Stimulated activated CD4-positive, alpha-beta T cell treated with anti-CD3 and anti-CD28 coated beads, Interleukin-1b, Interleukin-23, amount 100 ng/mL, for 48 hours (primary cell): ENCODE measurements at places on chromosomes 2 and 18.

- no peak for DNase-seq
Measured at GRCh38 chr2:3450385-3451010, 68.8 kb downstream of the ADI1 start.

- no peak for DNase-seq
Measured at GRCh38 chr2:102099536-102100298, 42.8 kb upstream of the IL1R1 start.

DNA sequence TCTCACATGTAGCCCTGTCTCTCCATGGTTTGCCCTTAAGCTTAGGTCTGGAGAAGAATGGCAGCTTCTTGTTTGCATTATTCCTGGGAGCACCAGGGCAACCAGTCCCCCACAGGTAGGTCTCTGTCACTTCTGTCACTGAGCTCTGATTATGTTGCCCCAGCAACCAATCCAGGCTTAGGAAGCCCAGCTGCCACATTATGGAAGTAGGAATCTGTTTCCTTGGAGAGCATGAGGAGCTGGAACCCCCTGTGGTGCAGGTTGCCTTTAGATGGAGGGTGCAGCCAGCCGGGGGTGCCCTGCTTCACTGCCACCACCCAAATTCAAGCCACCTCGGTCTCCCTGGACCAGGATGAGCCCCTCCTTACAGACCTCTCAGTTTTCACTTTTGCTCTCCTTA lies 4.8 kb downstream of the RESP18 start:
- no peak for DNase-seq

DNA sequence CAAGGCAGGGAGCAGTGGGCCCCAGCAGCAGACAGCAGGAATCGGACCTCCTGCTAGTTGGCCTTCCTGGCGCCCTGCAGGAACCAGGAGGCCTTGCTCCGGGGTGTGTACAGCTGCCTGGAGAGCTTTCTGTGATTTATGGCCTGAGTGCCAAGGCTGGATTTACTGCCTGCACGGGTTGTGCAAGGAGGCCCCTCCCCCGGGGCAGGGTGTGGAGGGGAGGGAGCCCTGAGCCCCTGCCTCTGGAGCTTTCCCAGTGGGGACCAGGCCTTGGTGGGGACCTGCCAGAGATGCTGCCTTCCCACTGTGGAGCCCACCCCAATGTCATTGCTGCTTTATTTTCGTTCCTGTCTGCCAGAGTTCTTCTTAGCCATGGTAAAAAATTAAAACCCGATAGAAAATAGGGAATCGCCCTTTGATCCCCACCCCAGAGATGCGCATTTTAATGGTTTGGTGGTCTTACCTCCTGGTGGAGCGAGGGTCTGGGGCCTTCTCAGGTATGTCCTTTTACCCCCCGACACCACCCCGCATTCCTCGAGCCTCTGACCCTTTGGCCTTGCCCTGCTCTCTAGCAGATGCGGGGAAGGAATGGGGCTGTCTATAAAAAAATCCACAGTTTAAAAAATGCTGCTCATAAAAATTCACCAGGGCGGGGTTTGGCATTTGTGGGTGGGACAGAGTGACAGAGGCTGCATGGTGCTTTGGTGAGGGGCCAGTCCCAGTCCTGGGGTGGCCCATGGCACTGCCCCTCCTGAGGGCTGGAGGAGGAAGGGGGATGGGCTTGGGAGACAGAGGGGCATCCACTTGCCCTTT lies 6.9 kb upstream of the RALB start:
- DNase-seq = no peak

GRCh38 chr2:227473122-227473461 lies 1.1 kb downstream of the AGFG1 start:
- no peak for DNase-seq

DNA sequence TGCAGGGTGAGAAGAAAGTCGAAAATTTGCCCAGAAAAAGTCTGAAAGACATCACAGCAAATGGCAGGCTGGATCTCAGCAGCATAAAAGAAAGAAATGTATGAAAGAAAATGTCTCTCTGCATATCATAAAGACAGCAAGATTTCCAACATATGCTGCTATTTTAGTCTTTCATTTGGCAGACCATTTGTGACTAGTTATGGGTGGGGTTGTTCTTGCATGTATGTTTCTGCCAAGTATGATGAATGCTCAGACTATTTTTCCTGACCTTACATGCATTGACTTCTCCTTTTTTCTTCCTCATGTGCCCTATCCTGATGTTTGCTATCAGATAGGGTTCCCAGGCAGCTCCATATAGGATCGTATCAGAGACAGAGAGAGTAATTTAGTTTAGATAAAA lies 58.5 kb upstream of the PARD3B start:
- no peak for DNase-seq

DNA sequence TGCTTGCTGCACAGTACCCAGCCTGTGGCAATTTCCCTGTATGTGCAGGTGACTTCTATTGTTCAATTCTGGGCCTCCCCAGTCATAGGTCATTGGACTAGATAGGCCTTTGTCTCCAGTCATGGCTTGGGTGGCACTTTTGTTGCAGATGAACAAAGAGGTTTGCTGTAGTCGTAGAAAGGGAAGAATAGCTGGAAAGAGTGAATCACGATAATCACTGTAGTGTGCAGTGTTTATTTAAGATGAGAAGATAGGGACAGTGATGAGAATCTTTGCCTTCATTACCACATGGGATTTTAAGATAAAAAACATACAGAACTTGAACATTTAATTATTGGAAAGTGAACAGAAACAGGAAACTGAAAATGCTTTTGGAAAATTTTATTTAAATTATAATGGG lies 156.1 kb upstream of the CYRIA start:
- DNase-seq = no peak

DNA sequence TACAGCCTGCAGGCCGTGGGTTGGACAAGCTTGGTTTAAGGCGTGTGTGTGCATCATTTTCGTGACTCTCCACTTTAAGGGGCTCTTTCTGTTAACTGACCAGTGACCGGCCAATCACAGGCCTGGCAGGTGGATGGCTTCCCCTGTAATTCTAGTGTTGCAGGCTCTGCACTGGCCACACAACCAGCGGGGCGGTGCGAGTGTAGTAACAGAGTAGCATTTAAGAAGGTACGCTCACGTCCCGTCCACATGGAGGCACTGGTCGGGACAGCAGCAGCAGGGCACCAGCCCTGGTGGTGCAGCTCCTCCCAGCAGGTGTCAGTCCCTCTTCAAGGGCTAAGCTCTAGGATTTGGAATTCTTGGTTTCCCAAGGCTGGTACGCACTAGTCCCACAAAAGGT lies 8.0 kb upstream of the ANO7 start:
- DNase-seq = no peak
